ENCODE measurements at places on chromosomes 7 and 10.

GRCh38 chr7:4556868-4557793, 125.0 kb upstream of the FOXK1 start:
- no peak for DNase-seq

DNA sequence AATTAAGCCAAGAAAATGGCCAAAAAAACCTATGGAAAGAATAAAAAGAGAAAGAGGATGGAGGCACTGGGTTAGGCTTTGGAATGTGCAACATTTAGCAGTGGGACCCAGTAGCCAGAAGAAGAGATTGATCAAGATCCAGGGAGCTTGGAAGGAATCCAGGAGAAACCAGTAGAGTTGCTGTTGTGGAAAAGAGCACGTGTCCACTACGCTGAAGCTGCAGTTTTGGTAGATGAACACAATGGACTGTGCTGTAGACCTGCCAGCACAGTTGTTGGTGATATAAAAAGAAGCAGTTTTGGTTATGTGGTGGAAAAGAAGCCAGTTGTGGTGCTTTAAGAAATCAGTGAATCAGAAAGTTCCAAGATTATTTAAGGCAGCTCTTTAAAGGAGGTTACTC, 802.2 kb upstream of the POM121L12 start:
- DNase-seq = no peak

DNA sequence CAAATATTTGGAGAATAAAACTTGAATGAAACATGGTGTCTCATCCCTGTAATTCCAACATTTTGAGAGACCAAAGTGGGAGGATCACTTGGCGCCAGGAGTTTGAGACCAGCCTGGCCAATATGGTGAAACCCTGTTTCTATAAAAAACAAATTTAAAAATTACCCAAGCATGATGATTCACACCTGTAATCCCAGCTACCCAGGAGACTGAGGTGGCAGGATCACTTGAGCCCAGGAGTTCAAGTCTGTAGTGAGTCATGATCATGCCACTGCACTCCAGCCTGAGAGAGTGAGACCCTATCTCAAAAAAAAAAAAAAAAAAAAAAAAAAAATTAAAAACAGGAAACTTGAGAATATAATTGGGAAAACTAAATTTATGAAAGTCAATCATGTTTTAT, 481.1 kb downstream of the SEMA3D start:
- DNase-seq = no peak

- no peak for DNase-seq
These were observed 4.6 kb upstream of the NOLC1 start for GRCh38 chr10:102147561-102147960.

DNA sequence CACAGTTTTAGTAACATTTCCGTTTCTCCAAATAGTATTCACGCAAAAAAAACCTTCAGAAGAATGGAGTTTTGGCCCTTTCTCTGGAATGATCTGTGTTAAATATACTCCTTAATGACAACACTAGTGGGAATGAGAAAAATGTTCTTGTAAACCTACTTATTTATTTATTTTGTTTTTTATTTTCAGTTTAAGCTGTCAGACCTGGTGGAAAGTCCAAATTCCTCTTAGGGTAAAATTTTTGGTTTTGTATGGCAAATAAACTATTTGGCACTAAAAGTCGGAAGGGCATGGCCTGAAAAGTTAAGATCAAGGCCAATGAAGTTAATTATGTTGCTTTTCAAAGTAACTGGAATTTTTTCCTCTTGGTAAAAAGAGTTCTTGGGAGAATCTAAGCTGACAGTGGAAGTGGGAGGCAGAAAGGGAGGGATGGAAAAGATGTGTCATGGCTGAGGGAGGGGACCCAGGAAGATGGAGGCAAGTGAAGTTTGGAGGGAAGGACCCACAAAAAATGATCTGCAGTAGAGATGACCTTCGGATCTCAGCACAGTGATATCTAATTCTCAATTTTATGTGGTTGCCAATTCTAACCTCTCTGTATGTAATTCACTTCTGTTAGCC, 33.5 kb upstream of the VPS41 start:
- no peak for DNase-seq

Data from stimulated activated CD8-positive, alpha-beta memory T cell treated with anti-CD3 and anti-CD28 coated beads, Interleukin-7, amount 100 ng/mL, for 1 hour (primary cell).